Fibroblast of skin of right biceps (primary cell): ENCODE measurements at places on chromosomes 3 and 15.

- DNase-seq: peak; percentile 22
Observed at GRCh38 chr3:71926262-71926600, 141.3 kb upstream of the PROK2 start.

DNA sequence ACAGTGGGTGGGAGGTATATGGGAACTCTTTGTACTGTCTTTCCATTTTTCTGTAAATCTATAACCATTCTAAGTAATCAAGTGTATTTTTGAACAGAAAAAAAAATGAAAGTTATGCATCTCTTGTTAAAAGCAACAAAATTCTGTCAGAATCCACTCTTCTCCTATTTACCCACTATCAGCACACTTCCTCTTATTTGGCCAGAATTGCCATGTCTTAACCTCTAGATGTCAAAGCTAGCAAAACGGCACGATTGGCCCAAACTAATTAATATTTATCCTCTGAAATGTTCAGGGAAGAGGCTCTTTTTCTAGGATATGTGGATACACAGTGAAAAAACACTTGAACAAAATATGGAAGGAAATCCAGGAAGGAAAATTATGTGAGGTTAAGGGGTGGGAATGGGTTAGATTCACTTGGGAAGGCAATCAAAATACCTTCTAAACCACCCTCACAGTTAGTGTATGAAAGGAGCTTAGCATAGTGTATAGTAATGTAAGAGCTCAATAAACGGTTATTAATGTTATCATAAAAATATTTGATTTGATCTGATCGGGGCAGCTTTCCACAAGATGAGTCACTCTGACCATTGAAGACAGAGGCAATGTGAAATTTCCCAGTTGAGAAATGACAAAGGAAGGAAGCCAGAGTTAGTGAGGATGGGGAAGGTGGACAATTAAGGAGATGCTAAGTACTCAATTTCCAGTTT, 20.1 kb upstream of the TGFBR2 start:
- DNase-seq: no peak

DNA sequence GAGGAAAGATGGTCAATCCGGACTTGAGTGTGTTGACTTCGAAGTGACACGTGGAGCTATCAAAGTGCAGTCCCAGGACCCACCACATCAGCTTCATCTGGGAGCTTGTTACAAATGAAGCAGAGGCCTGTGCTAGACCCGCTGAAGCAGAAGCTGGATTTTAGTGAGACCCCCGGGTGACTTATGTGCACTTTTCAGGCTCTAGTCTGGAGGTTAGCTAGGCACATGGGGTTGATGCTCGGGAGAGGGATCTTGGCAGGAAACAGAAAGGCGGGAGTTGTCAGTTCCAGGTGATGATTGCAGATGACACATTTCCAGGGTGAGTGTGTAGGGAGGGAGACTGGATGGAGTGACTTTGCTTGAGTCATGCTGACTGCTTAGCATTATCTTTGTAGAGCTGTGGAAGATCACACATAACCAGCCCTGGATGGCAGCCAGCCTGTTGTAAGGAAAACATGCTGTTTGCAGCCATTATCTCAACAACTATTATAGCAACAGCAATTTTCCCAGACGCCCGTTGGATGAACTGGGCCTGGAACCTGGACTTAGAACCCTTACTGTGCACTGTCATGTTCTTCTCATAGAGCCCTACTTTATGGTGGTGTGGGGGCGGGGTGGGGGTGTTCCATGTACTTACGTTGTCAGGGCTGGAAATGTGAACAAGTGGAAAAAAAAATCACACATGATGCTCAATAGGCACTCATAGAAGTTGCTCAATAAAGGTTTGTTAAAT, 122.4 kb downstream of the THSD4 start:
- peak; percentile 99 for DNase-seq

GRCh38 chr15:55279746-55280351, 9.8 kb downstream of the RAB27A start:
- DNase-seq: peak; percentile 80

DNA sequence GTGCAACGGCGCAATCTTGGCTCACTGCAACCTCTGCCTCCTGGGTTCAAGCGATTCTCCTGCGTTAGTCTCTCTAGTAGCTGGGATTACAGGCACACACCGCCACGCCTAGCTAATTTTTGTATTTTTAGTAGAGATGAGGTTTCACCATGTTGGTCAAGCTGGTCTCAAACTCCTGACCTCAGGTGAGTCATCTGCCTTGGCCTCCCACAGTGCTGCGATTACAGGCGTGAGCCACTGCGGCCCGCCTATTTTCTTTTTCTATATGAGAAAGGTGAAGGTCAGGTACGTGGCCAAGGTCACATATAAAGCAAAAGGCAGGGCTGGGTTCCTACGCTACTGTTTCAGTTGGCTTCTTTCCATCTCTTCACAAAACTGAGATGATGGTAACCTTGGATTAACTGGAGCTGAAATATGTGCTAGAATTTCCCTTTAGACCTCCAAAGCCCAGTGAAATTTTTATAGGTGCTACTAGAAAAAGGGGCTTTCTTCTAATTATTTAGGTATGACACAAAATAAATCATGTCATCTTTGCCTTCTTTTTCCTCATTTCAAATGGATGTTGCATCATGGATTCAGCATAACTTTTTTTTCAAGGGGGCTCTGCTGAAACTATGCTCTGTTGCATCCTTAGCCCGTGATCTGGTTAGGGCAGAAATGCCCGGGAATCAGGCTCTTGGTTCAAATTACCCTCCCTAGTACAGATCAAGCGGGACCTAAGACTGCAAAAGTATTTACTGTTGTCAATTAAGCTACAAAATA, 68.5 kb downstream of the MYO1E start:
- no peak for DNase-seq

- peak; percentile 20 for DNase-seq
Observed at GRCh38 chr3:102085431-102086176, 236.3 kb downstream of the NFKBIZ start.

DNA sequence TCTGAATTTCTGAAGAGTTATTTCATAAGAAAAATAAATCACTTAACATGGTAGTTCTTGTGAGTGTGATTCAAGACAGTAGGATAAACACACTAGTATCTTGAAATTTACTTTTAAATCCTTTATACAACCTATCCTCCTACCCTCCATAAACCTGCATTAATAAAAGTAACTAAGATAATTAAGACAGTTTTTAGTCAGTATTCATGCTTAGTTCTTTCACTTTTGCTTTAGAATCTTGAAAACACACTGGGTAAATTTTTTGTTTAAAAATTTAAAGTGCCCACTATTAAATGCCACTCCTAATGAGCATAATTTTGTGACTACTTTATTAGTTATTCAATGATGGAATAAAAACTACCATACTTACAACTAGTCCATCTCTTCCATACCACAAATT, 28.8 kb downstream of the GOLIM4 start:
- DNase-seq: no peak

- no peak for DNase-seq
Observed at GRCh38 chr15:77029166-77030047, 34.5 kb downstream of the PSTPIP1 start.

- DNase-seq: no peak
Observed at GRCh38 chr3:11953778-11954177, 50.4 kb upstream of the SYN2 start.

DNA sequence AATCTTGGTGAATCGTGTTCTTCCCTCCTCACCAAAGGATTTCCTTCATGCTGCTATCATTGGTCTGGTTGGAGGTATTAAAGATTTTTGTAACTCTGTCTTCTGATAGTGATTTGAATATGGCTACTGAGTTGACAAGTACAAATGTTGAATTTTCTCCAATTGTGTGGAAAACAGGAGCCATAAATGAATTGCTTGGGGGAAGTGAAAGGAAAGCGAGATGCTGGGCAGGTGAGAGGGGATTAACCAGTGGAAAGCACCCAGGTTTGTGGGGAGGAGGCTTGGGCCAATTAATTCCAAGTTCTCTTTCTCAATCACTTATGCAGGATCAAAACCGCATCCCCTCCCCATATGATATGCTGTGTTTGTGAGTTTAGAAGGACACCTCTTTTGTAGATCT, 372.5 kb downstream of the IL20RB start:
- no peak for DNase-seq

GRCh38 chr3:131608296-131608695, 105.5 kb upstream of the MRPL3 start:
- no peak for DNase-seq
